ENCODE measurements at places on chromosomes 7 and 10.

GRCh38 chr10:91552274-91553095 lies 80.4 kb downstream of the PPP1R3C start:
- DNase-seq: no peak

DNA sequence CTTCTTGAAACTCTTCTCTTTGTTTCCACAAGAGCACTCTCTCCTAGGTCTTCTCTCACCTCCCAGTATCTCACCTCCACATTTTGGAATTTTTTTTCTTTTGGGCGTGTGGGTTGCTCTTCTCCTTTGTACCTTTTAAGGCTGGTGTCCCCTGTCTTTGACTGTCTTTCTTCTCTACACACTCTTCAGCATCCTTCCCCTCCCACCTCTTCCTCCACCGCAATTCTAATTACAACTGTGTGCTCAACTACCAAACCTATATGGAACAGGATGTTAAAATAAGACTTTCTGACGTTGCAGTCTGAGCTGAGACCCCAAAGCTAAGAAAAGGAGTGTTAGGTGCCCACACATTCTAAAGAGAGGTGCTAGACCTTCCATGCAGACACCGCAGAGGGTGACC lies 14.0 kb upstream of the ADRB1 start:
- no peak for DNase-seq

DNA sequence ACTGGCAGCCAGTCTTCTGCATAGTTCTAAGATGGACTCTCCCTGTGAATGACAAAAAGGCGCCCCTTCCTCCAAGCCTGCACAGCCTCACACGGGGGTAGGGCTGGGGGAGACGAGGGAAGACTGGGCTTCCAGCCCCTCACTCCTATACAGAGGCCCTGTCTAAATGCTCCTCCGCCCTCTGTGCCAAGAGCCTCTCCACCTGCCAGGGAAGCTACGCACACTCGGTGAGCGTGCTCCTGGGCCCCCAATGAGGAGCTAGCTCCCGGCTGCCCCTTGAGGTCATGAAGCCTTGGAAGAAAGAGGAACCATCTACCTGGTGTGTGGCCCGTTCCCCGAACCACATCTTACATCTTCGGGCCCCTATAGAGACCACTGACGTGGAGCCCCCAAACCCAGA lies 54.8 kb downstream of the CRTAC1 start:
- DNase-seq: no peak

DNA sequence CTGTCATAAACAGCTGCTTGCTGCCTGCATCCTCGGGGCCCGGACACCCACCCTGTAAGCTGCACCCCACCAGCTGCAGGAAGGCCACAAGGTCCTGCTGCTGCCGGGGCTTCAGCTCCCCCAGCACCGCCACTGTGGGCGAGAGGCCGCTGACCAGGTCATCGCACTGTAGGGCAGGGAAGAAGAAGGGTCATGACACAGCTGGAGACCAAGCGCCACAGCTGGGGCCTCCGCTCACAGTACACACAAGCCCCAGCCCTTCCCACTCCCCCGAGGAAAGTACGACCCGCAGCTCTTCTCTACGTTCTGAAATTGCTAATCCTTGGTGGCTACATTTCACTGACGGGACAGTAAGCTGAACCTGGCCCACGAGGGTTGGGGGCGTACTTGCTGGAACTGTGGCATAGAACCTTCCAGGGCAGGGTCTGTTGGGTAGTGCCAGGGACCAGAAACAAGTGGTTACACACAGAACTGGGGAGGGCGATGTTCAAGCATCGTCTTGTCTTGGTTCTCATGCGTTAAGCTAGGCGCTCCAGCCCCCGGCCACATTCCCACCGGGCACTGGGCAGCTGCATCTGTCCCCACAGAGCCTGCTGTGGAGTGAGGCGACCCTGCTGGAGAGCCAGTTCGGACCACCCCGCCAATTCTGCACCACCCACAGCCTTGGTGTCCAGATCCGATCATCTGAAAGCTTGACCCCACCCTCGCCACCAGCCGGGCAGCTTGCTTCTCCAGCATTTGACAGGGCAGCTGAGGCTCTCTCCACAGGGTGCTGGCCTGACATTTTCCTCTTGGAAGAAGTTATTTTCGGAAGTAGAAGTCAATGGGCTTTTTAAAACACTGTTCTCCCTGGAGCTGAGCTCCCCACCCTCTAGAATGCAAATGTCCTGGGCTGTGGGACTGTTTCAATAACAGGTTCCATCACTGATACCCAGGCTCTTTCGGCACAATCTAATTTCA lies 50.8 kb downstream of the GSDME start:
- no peak for DNase-seq

DNA sequence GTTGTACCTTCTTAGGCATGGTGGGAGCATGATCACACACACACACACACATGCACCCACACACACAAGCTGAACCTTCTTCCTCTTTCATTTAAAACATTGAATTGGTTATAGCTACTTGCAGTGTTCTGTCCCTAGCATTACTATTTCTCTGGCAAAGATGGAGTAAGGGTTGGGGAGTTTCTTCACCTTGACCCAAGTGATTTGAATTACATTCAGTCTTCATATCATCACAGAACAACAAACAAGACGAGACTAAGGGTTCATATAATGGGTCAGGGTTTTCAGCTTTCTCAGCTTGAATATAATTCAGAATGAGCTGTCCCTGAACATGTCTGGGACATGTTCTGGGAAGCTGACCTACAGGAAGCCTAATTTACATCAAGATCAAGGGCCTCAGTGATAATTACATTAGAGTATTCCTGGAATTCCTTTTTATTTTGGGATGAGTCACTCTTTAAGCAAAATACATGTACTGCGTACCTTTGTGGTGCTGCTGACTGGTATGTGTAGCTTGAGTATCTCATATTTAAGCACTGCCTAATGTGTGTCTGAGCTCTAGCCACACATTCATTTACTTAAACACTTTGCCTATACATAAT lies 213.5 kb upstream of the TMEM229A start:
- DNase-seq: no peak

GRCh38 chr7:83677180-83677866 lies 28.4 kb upstream of the SEMA3E start:
- DNase-seq: no peak

DNA sequence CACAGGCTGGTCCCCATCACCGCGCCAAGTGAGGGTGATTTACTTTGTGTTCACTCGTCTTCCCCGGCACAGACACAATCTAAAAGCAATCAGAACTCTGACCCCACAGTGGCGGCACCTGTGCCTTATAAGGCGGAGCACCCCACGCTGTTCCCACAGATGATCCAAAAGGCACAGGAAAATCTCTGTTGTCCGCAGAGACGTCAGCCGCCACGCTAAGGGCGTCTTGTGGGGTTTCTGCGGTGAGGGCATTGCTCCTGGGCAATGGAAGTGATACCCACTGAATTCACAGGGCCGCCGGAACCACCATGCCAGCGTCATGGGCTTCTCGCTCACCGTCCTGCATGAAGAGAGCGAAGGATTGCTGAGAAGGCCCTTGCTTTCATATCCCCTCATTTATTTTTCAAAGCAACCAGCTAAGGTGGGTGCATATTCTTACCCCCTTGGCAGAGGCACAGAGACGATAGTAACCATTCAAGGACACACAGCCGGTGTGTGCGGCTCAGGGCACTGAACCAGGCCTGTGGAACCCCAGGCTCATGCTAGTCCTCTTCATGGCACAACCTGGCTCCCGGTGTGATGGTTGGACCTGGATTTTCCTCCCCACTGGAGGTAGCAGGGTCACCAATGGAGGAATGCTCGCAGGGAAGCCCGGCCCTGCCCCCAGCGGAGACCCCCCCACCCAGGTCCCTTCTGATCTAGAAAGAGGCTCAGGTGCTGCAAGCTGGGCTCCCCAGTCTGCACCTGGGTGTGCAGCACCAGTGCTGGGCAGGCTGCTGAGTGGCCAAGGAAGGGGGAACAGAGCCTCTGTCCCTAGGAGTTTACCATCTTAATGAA lies 279.0 kb downstream of the TCERG1L start:
- DNase-seq: no peak

- no peak for DNase-seq
Measured at GRCh38 chr10:123769647-123770046, 103.5 kb downstream of the GPR26 start.

- DNase-seq: no peak
Measured at GRCh38 chr10:123549761-123550454, 116.2 kb upstream of the GPR26 start.

DNA sequence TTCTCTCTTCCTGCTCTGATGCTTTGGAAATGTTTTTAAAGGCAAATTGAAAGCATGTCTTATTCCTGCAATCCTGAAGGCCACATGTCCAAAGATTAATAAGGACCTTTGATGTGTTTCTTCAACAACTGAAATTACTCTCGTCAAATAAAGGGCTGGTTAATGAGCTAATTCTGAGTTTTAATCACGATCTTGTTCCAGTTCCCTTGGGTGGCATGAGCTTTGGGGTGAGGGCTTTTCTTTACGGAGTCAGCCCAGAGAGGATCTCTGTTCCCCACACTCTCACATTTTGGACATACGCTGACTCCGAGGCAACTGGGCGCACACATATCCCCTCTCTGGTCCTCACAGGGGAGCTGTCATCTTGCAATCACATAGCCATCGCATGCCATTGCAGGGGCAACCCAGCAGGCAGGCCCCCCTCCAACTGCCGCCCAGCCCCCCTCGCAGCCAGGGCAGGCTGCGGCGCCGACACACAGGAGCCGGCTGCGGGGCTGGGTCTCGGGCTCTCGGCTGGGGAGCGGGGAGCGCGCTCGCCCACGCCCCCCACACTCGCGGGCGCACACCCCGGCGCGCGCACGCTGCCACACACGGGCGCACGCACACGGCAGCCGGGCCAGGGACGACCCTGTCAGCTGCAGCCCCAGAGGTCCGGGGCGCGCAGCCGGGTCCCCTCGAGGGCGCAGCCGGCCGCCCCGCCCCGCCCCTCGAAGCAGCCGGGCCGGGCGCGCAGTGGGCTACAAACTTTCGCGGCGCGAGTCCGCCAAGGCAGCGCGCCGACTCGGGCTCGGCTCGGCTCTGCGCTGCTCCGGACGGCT lies at the start of gene GDF10:
TSS of gene GDF10 (plus strand) at position 587 of the 818 bp plus-strand sequence. CDS start 455 bp downstream, outside the sequence.
- DNase-seq: no peak

DNA sequence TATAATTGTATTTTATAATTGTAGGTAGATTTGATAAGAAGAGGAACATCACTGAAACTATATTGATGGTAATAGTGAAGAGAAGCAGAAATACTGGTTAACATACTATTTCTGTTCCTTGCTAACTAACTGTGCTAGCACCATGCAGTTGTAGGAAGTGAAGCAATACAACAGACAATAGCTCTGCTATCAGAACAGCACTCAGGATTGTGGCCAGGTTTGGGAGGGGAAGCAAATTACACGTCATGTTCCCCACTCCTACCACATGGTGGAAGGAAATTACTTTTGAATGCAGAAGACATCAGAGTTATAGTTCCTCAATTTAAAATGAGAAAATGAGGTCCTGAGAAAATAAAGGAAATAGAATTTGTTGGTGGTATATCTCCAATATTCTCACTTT lies 151.1 kb downstream of the DGKB start:
- no peak for DNase-seq

GRCh38 chr10:62684911-62685310 lies 119.6 kb upstream of the ADO start:
- DNase-seq: no peak

DNA sequence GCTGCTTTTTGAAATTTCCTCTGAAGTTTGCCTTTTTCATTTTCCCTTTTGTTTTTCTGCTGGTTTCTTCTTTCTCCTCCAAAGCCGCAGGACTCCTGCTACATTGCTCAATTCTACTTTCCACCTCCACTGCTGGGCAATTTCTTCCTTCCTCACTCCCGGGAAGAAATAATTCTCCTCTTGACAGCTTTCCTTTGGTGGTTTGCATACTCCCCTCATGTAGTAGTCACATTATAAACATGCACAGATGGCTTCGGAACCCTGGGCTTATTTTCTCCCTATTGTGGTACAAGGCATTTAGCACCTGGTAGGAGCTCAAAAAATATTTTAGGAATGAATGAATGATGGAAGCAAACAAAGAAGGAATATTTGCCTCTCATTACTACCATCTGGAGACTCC lies 977.2 kb downstream of the LRMDA start:
- DNase-seq: no peak

DNA sequence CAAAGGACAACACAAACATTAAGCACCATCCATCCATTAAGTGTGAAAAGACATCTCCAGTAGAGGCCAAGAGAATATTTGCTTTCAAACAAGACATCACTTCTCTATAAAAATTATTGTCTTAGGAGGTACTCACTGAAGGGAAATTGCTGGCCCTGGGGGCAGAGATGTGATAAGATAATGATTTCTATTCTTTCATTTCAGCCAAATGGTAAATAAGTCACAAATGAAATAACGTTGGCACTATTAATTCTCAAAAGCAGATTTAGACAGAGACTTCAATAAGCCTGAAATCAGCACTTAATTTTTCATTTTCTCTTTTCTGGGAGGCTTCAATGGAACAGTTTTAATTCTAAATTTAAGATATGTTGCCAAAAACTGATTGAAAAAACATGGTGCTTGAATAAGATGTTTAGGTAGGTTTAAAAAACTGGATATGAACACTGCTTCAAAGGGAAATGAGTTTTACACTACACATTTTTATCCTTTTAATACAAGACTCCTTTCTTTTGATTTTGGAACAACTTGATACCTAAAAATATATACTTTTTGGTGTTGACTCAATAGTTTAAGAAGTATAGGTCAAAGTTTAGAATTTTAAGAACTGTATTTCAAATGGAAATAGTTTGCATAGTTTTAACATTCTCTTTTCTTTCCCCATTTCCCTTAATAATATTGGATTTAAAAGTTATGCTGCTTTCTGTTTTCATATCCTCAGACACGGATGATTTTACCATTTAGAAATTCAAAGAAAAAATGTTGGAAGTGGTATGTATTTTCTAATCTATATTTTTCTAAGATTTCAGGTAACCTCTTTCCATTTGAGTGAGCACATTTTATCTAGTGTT lies 204.0 kb downstream of the AHR start:
- DNase-seq: no peak

- DNase-seq: no peak
Measured at GRCh38 chr10:35041502-35041879, 48.6 kb downstream of the CUL2 start.

DNA sequence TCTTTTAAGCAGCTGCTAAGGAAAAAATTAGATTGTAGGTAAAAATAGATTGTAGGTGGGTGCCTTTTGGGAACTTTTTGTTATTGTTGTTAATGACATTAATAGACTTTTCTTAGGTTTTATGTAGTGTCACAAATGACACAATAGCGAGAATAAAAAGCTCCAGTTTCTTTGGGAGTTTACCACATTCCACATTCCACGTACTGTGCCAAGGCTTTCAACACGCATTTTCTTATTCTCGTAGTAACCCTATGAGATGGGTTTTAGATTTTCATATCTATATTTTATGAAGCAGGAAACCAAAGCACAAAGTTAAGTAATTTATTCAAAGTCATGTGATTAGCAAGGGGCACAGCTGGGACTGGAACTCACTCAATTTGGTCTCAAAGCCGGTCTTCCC lies 103.8 kb downstream of the XRCC2 start:
- DNase-seq: no peak

Data from naive thymus-derived CD8-positive, alpha-beta T cell (primary cell).